T-helper 1 cell (primary cell): ENCODE measurements at places on chromosomes 5 and 9.

- no peak for DNase-seq
Observed at GRCh38 chr9:97572892-97573365, 60.2 kb downstream of the TSTD2 start.

- DNase-seq, result no peak
Observed at GRCh38 chr5:2556375-2556966, 195.0 kb downstream of the IRX2 start.

- no peak for DNase-seq
Observed at GRCh38 chr5:54829102-54829501, 156.3 kb downstream of the ESM1 start.

- no peak for DNase-seq
Observed at GRCh38 chr5:171863935-171864334, 78.3 kb downstream of the SMIM23 start.

- no peak for DNase-seq
Observed at GRCh38 chr9:131432050-131432449, 38.2 kb downstream of the PRRC2B start.

DNA sequence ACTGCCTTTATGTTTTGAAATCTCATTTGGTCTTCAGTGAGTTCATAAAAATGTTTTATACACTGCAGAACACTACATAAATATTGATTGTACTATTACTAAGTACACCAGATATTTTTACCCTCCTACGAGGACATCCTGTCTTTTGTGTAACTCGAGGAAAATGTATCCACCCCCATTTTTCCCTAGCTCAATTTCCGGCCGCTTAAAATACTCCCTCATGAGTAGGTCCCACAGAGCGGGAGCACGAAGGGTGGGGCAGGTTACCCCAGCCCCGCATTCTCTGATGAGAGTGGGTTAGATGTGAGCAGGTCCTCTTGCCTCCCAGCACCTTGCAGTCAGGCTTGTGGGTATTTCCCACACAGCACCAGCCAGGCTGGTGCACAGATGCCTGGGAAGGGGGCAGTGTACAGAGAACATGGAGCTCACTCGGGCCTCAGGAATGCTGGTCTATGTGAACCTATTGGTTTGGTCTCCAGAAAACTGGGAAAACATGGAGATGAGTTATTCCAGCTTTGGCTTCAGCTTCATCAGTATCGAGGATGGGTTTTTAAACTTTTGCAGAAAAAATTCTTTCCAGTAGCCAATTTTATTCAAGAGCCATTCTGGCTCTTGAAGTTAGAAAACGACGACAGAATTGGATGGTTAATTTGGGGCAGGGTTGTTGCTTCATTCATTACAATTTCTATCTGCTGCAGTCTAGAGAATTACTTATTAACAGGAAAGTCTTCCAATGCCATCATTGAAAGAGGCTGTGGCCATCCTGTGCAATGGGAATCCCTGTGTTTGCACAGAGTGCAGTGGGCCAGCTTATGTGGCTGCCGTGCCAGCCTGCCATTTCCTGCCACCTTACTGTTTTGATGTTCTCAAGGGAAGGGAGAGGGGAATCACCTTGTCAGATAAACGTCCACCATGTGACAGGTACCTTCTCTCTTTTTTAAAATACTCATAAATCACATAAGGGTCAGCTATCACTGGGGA, 73.2 kb downstream of the WDR41 start:
- DNase-seq, result no peak

DNA sequence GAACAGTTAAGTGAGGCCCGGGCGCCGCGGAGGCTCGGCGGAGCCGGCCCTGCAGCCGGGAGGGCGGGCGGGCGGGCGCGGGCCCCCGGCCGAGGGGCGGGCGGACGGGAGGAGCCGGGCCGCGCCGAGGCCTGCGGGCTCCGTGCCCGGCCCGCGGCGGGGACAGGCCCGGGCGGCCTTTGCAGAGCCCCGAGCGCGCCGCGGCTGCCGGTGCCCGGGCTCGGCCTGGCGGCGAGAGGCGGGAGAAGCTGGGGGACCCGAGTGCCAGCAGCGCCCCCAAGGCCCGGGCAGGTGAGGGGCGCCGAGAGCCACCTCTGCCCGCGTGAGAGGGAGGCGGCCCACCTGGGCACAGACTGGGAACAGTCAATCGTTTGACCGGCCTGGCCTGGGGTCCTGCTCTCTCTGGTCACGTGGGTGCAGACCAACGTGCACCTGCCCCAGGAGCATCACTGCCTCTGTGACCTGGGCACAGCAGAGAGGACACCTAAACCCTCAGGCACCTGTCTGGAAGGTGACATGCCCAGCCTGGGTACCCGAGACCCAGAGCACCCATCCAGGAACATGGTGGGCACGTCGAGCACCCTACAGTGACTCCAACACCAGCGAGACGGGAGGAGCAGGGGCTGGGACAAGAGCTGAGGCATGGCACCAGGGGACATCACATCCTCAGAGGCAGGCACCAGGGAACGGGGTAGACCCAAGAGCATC, 531 bp downstream of the MVB12B start:
- DNase-seq, result no peak

GRCh38 chr5:115816226-115817081, at the start of gene CDO1:
Gene CDO1 (minus strand): TSS chr5:115816659. CDS start chr5:115816397, 262 bp downstream.
- DNase-seq, result no peak

- DNase-seq, result no peak
Observed at GRCh38 chr5:176133877-176134276, 104.3 kb upstream of the SIMC1 start.

GRCh38 chr9:104417296-104417695, 86.8 kb upstream of the OR13F1 start:
- no peak for DNase-seq

DNA sequence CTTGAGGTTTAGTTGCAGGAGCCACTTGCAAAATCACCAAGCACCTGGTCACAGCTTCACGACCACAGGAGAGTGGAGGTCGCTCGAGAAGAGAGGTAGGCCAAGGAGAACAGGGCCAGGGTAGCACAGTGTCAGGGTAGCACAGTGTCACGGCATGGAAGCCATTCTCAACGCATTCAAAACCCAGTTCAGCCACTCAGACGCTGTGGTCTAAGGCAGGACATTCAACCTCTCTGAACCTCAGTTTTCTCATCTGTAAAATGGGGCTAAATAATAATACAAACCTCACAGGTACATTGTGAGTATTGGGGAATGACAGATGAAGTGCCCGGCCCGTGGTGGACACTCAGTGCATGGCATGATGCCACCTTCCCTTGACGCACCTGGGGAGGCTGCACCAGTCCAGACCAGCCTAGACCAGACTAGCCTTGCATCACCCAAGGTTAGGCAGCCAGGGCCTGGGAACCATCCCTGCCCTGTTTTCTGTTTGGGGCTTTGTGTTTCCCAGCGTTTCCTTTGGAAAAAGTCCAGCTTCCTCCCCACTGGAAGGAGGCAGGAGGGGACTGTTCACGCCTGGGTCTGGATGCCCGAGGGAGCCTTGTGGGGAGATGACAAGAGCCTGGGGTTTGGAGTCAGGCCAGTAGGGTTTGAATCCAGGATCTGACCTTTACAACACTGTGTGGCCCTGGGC, 7.8 kb upstream of the LMX1B start:
- no peak for DNase-seq

DNA sequence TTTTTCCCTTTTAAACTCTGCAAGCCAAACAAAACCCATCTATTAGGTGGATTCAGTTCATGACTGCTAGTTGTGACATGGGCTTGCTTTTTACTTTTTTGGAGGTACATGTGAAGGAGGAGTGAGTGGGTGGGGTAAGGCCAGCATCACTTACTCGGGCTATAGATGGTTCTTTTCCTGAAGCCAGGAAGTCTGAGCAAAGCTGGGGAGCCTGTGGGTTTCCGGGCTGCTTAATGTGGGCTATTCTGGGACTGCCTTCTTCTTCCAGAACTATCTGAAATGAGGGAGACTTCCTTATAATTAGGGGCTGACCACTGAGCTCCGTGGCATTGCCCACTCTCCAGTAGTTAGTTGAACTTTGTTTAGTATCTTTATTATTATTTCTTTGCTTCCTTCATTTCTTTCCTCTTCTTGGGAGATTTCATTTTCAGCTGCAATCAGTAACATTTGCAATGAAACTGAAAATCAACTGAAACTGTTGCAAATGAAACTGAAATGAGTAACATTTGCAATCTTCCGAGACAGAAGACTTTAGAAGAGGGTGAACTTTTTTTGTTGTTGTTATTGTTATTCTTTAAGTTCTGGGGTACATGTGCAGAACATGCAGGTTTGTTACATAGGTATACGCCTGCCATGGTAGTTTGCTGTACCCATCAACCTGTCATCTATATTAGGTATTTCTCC, 204.9 kb downstream of the LRRC70 start:
- DNase-seq, result no peak

DNA sequence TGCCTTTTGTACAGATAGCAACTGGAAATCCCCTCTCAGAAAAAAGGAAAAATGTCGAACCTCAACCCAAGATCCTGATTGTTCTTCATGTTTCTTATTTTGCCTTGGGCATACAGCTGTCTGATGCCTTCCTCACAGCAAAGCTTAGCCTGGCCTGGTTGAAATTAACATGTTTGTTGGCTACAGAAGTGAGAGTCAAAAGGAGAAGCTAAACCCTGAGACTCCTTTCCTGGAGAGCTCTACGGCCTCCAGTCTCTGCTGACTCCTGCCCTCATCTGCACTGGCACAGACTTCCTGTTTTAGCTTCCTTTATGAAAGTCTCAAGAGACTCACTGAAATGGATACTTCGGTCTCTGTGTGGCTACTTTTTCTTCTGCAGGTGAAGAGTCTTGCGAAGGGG, 186.7 kb downstream of the PARP8 start:
- DNase-seq, result no peak

DNA sequence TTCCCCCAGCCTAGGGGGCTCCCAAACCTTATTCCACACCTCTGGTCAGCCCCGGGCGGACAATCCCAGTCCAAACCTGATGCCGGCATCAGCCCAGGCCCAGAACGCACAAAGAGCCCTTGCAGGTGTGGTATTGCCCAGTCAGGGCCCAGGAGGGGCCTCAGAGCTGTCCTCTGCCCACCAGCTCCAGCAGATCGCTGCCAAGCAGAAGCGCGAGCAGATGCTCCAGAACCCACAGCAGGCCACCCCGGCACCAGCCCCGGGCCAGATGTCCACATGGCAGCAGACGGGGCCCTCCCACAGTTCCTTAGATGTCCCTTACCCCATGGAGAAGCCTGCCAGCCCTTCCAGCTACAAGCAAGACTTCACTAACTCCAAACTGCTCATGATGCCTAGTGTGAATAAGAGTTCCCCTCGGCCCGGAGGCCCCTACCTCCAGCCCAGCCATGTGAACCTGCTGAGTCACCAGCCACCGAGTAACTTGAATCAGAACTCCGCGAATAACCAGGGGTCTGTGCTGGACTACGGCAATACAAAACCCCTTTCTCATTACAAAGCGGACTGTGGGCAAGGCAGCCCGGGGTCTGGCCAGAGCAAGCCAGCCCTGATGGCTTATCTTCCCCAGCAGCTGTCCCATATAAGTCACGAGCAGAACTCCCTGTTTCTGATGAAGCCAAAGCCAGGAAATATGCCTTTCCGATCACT, 27.6 kb upstream of the LTC4S start:
- DNase-seq, result no peak

- DNase-seq, result no peak
Observed at GRCh38 chr5:97531549-97531948, 348.5 kb upstream of the RIOK2 start.

DNA sequence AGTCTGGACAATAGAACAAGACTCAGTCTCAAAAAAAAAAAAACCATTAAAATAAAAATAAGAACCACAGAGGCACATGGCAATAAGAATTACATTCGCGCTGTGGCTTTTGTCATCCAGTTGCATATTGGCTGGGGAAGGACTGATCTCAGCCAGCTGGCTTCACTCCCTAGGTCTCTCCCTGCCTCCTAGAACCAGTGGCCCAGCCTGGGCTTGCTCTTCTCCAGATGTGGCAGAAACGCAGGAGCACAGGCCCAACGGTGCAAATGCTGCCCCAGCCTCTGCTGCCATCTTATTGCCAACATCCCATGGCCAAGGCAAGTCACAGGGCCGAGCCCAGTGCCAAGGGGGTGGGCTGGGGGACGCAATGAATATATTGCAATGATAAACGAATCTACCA, 37.0 kb downstream of the NKX2-5 start:
- DNase-seq, result no peak

GRCh38 chr9:130543859-130544258, 35.5 kb upstream of the FUBP3 start:
- no peak for DNase-seq

GRCh38 chr5:56499491-56499890, 266.4 kb upstream of the ANKRD55 start:
- no peak for DNase-seq

GRCh38 chr5:34551911-34552433, 104.2 kb upstream of the RAI14 start:
- DNase-seq, result no peak

- no peak for DNase-seq
Observed at GRCh38 chr5:116272281-116272941, 187.6 kb downstream of the COMMD10 start.

- DNase-seq, result no peak
Observed at GRCh38 chr5:116303810-116304209, 219.0 kb downstream of the COMMD10 start.

DNA sequence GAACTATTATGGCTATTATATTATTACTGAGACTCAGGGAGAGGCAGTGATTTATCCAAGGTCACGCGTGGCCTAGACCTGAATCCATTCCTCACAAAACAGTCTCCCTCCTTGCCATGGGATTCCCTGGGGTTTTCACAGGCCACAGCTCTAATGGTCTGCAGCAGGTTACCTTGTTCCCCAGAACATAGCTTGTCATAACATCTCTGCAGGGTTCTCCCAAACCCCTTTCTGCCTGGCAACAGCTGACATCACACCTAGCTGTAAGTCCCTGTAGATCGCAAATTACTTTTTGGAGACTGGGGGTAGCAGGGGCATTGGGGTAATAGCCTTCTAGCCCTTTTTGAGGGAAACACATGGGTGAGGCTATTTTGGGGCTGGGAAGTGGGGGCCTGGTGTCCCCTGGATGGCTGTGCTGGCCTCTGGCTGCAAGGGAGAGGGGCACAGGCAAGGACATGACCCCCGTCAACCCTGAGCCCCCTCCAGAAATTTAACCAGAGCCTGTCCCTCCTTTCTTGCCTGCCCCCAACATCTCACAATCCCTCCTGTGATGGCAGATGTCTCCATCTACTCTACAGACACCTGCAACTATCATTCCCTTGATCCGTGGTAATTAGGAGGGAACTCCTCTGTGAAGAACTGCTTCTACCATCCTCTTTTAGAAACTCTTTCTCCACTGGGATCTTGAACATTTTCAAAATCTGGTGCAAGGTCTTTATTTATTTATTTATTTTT, 1.3 kb downstream of the CD74 start:
- DNase-seq, result peak; percentile 52

DNA sequence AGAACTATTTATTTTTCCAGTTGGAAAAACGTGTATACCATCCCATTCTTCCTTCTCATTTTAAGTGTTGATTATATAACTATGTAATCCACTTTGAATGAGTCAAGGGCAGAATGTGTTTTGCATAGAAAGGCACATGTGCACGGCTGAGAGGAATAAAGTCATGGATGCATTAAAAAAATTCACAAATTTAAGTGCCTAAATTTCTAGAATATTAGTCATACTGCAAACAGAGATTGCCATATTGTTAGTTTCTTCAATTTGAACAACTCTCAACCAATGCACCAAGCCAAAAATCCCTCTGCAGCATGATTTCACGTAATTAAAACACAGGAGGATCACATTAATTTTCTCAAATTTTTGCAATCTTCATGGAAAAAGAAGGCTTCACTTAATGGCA, 166.3 kb downstream of the MPDZ start:
- DNase-seq, result no peak

GRCh38 chr9:71764463-71764862, 3.9 kb downstream of the CEMIP2 start:
- DNase-seq, result no peak

- peak; percentile 92 for DNase-seq
Observed at GRCh38 chr5:177022386-177023302, at the start of gene ZNF346. Gene ZNF346 (plus strand): TSS chr5:177022696. CDS start chr5:177022739, 43 bp downstream.
